Kasumi-1 (cell line): ENCODE measurements at places on chromosomes 7 and 10.

DNA sequence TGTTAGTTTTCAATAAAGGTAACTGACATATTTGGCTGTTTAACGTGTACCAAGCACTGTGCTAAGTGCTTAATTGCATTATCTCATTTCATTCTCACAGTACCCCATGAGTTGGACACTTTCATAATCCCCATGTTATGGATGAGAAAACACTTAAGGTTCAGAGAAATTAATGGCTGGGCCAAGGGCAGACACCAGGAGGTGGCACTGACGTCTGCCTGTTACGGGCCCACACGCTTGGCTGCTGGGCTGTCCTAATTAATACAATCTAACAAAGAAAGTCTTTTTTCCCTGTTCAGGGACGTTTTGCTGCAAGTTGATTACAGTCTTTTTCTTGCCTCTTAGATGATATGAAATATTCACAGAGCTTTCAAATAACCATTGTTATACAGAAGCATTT is 16.1 kb downstream of the DYDC2 start:
- DNase-seq = no peak

DNA sequence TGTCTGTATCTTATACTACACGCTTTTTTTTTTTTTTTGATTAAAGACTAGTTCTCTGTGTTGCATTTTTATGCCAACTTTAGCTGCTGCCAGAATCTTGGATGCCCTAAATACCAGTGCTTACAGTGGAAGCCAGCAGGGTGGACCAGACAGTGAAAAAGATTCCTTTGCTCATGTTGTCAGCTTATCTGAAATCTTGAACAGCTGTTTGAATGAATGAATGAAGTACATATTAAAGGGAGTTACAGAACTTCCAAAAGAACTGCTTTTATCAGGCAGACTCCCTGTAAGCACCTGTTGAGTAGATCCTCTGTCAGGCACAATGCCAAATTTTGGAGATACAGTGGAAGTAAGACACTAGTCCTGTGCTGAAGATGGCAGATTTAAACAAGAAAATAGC is 184.9 kb downstream of the PPP1R9A start:
- DNase-seq = no peak

- DNase-seq = no peak
Observed at GRCh38 chr10:123549761-123550454, 116.2 kb upstream of the GPR26 start.

DNA sequence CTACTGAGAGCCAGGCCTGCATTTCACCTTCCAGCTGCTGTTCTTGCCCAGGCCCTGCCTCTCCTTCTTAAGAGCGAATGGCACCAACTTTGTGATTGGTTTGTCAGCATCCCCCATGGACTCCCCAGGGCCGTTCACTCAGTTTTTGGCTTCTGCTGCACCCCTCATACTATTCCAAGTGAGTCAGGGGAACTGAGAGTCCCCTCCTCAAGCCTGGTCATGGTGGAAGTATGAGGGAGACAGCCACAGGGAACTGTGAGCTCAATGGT is 62.4 kb upstream of the ANTXRL start:
- no peak for DNase-seq

GRCh38 chr10:100802607-100803006 is 57.2 kb downstream of the PAX2 start:
- DNase-seq = no peak

GRCh38 chr7:68964060-68964459 is 634.2 kb upstream of the AUTS2 start:
- no peak for DNase-seq

GRCh38 chr7:47290466-47290865 is 291.4 kb downstream of the TNS3 start:
- DNase-seq = no peak

GRCh38 chr7:90994121-90994520 is 270.1 kb upstream of the FZD1 start:
- no peak for DNase-seq

- no peak for DNase-seq
Observed at GRCh38 chr10:68564712-68565111, 4.6 kb downstream of the TET1 start.

GRCh38 chr10:49508249-49508648 is 30.7 kb downstream of the ERCC6 start:
- peak; percentile 21 for DNase-seq
